Right atrium auricular region (tissue), 2 donors: ENCODE measurements at places on chromosomes 3 and 15.

DNA sequence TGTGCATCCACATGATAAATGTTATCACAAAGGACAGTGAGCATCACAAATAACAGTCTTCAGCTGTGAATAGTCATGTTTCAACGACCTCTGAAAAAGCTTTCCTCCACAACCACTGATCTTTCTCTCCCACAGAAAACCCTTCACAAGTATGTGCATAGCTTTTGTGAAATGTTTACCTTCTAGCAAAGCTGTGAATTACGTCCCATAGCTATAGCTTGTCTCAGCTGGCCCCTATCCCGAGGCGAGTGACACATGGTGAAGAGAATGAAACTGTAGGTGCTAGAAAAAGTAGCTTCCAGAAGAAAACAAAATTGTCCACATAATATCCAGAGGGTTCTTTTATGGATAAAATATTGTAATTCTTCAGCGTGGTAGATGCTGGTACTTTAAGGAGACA, 182.0 kb downstream of the FGF12 start:
- DNase-seq = no peak

- no peak for DNase-seq
These were observed 23.7 kb downstream of the ESYT3 start for GRCh38 chr3:138457863-138458735.

DNA sequence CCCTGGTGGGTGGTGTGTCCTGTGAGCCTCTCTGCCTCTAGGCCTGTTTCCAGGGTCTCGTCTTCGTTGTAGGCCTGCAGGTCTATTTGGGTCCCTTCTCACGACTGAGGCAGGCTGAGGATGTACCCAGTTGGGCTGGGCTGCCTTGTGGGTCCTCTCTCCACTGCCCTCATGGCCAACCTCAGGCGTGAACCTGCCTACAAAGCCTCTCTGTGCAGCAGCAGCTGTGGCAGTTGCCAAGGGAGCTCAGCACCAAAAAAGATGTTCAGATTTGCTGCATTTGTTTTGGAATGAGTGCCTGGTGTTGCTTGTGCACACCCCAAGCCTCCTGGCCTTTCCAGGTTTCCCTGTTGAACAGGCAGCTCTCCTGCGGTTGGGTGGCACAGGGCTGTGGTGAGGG, 13.4 kb downstream of the KLF13 start:
- DNase-seq = no peak

GRCh38 chr3:69226071-69226470, 103.7 kb upstream of the LMOD3 start:
- no peak for DNase-seq

- no peak for DNase-seq
These were observed 8.0 kb upstream of the CBLB start for GRCh38 chr3:105876780-105877327.

DNA sequence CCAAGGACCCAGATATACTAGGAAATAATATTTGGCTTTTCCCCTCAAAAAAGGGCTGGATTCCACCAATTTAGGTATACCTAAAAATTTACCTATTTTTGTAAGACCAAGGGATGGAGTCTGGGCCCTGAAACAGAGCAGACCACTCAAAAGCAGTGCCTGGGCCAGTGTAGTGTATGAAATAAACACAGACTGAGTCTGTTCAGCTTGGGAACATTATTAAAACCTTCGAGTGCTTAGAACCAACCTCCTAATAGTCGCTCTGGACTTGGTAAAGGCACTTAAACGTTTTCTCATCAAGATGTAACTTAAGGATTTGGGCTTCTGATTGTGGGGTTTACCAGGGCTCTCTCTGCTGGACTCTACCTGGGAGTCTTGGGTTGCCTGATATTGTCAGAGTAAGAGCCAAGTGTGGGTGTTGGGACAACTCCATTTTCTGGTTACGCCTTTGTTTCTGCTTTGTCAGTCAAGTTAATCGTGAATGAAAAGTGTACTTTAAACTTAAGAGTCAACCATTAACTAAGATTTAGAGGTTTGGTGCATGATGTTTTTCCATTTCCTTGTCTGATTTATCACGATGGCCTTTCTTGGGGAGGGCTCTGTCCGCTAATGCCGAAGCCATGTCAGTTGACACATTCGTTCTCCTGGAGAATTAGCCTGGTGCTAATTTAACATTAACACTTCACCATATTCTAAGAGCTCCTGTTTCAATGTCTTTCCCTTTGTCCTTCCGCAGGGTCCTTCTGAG, 221.0 kb upstream of the TPM1 start:
- DNase-seq = no peak

DNA sequence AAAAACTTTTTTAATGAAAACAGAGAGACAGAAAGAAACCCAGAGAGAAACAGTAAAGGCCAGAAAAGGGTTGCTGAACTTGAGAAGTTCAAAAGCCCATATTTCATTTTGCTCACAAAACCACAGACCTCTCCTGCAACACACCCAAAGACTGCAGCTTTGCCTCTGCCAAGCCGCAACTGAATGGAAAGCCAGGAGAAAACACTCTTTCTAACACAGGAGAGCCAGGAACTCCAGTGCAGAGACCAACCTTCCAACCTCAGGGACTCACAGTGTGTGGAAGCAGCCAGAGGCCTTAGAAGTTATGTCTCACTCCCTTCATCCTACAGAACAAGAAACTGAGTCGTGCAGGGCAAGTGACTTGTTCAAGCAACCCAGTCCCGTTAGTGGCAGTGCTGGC, 163.1 kb upstream of the HES1 start:
- no peak for DNase-seq

DNA sequence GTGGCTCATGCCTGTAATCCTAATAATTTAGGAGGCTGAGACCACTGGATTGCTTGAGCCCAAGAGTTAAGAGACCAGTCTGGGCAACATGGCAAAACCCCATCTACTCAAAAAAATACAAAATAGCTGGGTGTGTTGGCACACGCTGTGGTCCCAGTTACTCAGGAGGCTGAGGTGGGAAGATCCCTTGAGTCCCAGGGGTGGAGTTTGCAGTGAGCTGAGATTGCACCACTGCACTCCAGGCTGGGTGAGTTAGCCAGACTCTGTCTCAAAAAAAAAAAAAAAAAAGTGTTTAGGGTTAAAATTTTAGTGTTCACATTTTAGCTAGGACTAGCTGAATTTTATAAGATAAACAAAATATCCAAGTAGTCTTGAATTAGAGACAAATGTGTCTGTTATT, 1340.1 kb upstream of the EPHA6 start:
- no peak for DNase-seq

- no peak for DNase-seq
These were observed 21.0 kb downstream of the PDZRN3 start for GRCh38 chr3:73603762-73604171.

GRCh38 chr3:31448035-31448881, 84.5 kb upstream of the STT3B start:
- no peak for DNase-seq

- DNase-seq = no peak
These were observed 36.0 kb upstream of the EOMES start for GRCh38 chr3:27758083-27758482.

DNA sequence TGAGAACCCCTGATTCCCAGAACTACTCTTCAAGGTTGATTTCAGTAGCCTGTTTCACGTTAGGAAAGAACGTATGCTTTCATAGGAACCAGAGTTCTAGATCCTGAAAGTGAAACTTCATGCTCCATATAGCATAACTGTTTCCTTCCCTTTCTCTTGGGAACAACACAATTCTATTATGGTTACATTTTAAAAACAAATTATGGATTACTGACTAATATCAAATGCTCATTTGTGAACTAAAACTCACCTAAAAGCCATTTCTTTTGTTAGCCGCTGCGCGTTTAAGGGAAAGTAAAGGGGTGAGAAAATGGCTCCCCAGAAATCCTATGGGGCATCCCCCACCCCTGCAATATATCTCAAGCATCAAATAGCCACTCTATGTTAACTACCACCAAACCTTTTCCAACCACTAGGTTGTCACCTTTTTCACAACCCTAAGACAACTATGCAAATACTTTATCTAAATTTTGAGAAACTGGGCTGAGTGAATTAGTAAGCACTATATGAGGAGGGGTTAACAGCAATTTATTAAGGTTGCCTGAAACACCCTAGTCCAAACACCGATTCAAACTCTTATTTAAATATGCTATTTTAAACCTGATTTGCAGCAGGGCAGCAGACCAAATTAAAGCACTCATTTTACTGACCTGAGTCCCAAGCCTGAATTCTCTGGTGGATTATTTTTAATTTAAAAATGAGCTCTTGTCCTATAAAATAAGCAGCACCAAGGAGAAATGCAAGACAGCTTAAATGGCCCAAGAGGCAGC, 2.4 kb downstream of the SIAH2 start:
- no peak for DNase-seq

- no peak for DNase-seq
These were observed 165.4 kb downstream of the MBNL1 start for GRCh38 chr3:152434142-152434541.

DNA sequence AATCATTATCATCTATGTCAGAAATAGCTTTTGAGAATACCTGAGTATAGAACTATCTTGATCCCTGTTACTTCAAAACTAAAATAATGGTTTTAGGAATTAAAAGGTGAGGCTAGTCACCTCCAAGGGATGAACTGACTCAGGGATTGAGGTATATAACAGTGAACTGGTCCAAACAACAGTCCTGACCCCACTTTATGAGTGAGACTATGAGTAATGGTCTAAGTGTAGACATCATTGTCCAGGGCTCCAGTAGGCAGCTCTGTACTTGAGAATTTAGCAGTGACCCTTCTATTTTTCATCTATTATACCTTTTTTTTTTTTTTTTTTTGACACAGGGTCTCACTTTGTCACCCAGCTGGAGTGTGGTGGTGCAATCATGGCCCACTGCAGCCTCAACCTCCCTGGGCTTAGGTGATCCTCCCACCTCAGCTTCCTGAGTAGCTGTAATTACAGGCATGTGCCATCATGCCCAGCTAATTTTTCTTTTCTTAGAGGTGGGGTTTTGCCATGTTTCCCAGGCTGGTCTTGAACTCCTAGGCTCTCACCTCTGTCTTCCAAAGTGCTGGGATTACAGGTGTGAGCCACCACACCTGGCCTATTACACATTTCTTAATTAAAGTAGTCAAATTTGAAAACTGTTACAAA, 36.3 kb downstream of the MLH1 start:
- no peak for DNase-seq

DNA sequence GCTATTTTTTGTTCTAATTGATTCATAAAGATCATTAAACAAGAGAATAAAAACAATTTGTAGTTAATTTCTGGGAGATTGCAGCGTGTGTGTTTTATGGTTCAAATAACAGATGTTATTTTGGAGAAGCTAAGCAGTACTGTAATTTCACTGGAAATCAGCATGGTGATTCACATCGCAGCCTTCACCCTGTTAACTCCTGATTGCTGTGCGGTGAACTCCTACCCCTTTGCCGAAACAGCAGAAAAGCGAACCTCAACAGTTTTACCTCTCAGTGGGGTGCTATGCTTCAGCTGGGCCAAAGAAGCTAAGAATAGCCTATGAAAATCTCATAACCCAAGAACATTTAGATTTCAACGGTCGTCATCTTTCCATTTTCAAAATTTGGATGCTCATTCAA, 441.5 kb upstream of the RARB start:
- no peak for DNase-seq
